ENCODE measurements at places on chromosomes 12 and 14. TPM values are rescaled to one million over a fixed set of nuclear protein-coding genes. Genes with fewer than 3 reads are reported as not detected.

Gene SRRM4
- total RNA-seq, result 0.46 TPM

- peak; percentile 17 for DNase-seq
Observed at GRCh38 chr12:50506753-50507473, 2.1 kb downstream of the DIP2B start.

GRCh38 chr12:48237162-48237561 is 34.1 kb upstream of the OR10AD1 start:
- DNase-seq, result no peak

Gene GARIN6
- total RNA-seq, result not detected

DNA sequence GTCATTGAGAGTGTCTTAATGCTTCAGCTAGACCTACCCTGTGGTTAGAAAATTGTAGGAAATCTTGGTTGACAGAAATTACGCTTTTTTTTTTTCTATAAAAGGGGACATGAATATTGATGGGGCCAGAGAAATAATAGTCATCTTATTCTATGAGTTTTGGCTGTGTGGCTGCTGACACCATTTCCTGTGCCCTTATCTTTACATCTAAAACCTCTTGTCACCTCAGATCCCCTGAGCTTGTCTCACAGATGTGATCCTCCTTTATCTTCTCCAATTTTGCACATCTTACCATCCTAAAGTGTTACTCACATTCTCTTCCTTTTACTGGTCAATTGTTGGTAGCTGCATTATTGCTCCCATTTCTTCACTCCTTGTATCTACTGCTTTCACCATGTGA is 36.1 kb downstream of the ASCL1 start:
- DNase-seq, result no peak
